Activated naive CD4-positive, alpha-beta T cell treated with anti-CD3 and anti-CD28 coated beads, Interleukin-2, amount 50 U/mL, for 72 hours (primary cell): ENCODE measurements at places on chromosomes 6 and 20. TPM values are rescaled to one million over a fixed set of nuclear protein-coding genes. Genes with fewer than 3 reads are reported as not detected.

DNA sequence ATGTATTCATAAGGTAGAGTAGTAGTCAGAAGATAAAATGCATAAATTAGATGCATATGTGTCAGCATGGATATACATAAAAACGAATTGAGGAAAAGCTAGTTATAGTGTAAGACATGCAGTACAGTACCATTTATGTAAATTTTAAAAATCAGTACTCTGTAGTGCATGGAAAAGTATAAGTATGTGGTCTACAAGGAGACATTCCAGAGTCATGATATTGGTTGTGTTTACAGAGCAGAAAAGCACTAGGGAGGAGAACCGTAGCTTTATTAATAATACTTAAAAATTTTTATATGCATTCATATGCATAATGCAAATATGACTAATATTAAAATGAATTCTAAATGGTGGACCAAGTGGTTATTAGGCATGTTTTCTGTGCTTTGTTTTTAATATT, 220.0 kb downstream of the ZFAND3 start:
- no peak for DNase-seq

- DNase-seq = no peak
Observed at GRCh38 chr6:72975352-72975752, 249.9 kb downstream of the KHDC1L start.

DNA sequence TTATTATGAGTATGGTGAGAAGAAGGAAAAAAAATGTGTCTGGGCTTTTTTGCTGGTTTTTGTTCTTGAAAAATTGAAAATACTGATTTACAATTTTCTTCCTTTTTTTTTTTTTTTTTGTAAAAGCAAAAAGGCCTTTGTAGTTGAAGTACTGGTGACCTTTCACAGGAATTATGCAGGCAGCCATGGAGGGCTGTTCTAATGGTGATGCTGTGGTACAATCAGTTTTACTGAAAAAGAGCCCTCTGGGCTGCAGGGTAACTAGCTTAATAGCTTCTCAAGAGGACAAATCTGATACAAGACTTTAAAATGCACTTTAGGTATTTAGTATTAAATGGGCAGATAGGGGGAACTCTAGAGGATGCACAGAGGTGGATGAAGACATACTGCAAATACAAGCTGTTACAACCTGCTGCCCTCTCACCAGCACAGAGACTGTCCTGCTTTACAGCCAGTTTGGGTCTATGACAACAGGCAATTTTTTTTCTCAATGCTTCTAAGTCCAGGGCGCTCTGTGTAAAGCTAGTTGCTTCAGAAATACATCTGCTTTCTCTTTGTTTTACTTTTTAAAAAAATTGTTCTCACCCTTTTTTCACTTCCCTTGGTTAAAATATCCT, 61.6 kb upstream of the HS3ST5 start:
- DNase-seq = no peak

DNA sequence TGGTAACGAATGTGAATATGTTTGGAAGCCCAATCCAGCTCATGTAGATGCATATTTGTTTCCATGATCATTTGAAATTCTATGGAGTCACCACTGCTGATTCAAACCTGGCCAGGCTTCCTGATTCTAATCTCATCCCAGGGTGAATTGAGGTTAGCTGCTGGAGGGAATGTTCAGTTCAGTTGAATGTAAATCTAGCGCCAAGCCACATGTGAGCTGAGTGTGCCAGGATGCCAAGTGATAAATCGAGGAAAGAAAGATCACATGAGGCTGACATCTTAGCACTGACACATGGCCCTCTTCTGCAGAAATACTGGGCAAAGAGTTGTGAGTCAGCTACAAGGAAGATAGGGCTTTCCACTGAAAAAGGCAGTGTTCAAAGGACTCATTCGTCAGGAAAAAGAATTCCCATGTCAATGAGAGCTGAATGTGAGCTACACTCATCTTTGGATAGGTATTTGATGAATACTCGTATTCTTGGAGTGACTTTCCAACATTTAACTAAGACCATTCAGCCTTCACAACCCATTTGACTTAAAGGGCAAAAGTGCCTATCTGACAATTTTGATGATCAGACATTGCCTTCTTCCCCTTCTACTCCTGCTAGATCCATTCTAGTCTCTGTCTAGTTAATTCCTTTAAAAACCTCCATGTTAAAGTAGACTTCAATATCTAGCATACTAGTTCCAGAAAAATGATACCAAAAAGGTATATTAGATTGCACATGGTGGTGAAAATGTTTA, 172.1 kb downstream of the MTFR2 start:
- DNase-seq = no peak

Gene VTA1
- 42.6 TPM for total RNA-seq

Gene JAG1
- total RNA-seq = 0.11 TPM

Gene PTCHD4
- total RNA-seq = not detected

Gene MUCL3
- total RNA-seq = not detected

GRCh38 chr20:25987073-25987927, 290.6 kb upstream of the ZNF337 start:
- DNase-seq = peak; percentile 58

Gene RSPH9
- total RNA-seq = 0.09 TPM

DNA sequence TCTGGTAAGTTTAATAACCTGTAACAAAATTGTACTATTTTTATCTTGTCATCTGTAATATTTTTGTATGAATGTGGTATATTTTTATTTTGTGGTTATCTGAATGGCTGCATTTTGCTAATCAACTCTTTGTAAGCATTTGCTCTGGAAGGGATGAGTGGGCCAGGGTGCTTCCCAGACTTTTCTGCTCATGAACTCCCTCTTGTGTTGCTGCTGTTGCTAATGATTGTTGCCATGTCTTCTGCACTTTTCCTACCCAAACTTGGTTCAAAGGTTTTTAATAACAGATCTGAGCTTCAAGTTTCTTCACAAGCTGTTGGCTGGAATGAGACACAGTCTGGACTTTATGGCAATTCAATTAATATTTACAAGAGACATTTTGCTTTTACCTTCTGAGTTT, 1005.7 kb downstream of the HACE1 start:
- no peak for DNase-seq

Gene PDE7B
- 0.27 TPM for total RNA-seq

DNA sequence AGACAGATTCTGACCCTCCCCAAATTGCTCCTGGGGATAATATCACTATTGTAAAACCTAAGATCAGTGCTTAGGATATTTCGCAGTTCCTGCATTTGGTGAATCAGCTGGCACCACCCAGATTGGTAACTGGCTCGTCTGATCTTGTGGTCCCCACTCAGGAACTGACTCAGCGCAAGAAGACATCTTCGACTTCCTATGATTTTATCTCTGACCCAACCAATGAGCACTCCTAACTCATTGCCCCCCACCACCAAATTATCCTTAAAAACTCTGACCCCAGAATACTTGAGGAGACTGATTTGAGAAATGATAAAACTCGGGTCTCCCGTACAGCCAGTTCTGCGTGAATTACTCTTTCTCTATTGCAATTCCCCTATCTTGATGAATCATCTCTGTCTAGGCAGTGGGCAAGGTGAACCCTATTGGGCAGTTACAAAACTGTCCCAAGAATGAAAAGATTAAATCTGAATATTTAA, 55.7 kb upstream of the PRND start:
- DNase-seq = peak; percentile 16

DNA sequence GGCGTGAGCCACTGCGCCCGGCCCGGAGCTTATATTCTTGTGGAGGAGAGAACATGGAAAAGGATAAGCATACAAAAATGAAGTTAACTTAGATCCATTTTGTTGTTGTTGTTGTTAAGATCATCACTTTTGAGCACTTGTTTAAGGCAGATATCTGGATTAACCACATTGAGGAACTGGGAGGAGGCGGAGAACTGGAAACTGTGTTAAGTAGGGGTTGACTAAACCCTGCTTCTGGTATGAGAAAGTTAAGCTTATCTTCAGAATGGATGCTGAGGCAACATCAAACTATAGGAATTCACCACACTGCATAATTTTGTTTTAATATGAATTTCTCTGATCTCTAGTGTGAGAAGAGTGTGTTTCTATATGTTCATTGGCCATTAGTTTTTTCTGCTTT, 57.6 kb downstream of the GCNT2 start:
- DNase-seq = no peak

- DNase-seq = no peak
Observed at GRCh38 chr6:144624246-144624645, 339.1 kb downstream of the UTRN start.

Gene POLR1H
- total RNA-seq = 52.7 TPM

- no peak for DNase-seq
Observed at GRCh38 chr6:142058551-142059290, 74.0 kb upstream of the GJE1 start.

Gene OPRM1
- total RNA-seq = not detected

- no peak for DNase-seq
Observed at GRCh38 chr6:87196275-87196842, 41.0 kb downstream of the ZNF292 start.

Gene DEFB132
- total RNA-seq = not detected

GRCh38 chr6:28683945-28684538, 158.4 kb downstream of the GPX5 start:
- DNase-seq = no peak

DNA sequence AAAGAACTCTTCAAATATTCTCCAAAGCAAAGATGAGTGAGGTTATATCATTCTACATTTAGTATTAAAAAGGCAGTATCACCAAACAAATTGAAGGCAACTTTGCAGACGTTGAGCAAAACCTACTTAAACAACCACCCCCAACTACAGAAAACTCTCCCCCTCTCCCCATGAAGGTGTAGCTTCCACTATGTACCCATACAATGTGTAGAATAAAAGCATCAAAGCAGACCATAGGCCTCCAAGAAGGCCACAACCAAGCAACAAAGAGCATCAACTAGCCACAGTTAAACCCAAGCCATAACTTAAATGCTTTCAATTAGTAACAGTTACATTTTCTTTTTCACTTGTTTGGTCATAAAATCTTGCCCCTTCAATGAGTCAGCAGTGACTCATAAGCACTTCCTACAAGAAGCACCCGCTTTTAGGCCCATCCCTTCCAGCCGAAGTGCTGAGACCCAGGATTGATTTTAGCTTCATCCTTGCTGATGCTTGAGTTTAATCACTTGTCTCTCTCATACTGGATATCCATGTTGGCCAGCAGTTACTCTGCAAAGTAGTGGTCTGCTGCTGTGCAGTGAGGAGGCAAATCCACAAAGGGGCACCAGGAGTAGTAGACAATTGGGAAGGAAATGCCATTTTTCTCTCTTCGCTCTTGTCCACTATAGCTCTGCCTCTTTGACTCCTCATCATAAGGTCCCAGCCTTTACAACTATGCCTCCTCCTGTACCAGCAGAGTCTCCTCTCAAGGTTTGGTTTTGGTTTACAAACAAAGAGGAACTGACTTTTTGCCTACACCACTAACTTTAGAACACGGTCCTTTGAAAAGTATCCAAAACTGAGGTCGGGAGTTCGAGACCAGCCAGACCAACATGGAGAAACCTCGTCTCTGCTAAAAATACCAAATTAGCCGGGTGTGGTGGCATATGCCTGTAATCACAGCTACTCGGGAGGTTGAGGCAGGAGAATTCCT, 8.4 kb upstream of the NUP153 start:
- no peak for DNase-seq

DNA sequence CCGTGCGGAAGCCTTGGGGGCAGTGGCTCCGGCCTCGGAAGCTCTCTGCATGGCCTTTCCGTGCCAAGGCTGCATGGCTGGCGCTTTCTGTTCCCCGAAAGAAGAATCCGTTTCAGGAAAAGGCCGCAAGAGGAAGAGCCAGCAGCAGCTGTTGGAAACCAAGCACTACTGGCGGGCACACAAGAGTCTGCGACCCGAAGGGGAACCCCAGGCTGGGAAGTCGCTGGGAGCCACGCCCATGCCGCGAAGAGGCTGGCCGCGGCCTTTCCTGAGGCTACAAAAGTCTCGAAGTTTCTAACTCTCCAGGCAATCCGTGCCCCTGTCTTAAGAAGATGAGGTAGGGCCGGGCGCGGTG, at the start of gene CGAS:
Gene CGAS, minus strand, starts transcription at position 191 of the 355 bp plus-strand sequence. Its CDS starts 116 bp downstream, at position 75.
- peak; percentile 85 for DNase-seq

- no peak for DNase-seq
Observed at GRCh38 chr20:62831854-62832211, 15.0 kb downstream of the COL9A3 start.

DNA sequence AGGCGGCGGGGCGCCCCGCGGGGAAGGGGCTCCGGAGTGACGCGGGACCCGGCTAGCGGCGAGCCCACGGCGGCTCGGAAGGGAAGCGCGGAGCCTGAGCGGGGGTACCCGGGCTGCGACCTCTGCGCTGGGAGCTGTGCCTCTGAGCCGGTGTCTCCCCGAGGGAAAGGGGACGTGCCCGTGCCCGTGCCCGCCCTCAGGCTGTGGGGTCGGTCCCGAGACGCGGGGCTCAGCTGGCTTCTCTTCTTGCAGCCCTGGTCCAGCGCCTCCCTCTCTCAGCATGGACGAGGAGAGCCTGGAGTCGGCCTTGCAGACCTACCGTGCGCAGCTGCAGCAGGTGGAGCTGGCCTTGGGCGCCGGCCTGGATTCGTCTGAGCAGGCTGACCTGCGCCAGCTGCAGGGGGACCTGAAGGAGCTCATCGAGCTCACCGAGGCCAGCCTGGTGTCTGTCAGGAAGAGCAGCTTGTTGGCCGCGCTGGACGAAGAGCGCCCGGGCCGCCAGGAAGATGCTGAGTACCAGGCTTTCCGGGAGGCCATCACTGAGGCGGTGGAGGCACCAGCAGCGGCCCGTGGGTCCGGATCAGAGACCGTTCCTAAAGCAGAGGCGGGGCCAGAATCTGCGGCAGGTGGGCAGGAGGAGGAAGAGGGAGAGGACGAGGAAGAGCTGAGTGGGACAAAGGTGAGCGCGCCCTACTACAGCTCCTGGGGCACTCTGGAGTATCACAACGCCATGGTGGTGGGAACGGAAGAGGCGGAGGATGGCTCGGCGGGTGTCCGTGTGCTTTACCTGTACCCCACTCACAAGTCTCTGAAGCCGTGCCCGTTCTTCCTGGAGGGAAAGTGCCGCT, 686 bp downstream of the ZGPAT start:
- DNase-seq = peak; percentile 57

DNA sequence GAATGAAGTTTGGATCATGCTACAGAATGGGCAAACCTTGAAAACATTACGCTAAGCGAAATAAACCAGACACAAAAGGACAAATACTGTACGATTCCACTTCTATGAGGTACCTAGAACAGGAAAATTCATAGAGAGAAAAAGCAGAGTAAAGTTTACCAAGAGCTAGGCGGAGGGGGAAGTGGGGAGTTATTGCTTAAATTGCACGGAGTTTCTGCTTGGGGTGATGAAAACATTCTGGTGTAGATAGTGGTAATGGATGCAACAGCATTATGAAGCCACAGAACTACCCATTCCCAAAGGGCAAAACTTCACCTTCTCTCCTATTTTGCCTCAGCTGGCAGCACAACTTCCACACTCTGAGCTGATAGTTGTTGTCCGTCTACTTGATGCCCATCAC, 6.4 kb upstream of the PDYN start:
- DNase-seq = no peak

DNA sequence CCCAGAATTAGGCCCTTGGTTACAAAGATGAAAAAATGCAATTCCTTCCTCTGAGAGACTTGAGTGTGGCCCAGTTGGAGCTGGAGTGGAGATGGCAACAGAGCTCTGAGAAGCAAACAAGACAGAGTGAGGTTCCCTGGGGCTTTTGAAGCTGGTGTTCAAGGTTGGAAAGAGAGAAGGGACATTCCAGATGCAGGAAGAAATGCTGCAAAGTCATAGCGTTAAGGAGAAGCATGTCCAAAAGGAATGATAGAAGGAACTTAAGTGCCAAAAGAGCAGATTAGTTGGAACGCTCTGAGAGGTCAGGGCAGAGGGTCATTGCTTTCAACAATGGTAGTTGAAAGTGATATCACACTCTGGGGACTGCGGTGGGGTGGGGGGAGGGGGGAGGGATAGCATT, 251.8 kb downstream of the TBC1D7 start:
- DNase-seq = no peak
